ENCODE measurements at places on chromosomes 7 and 10. TPM values are rescaled to one million over a fixed set of nuclear protein-coding genes. Genes with fewer than 3 reads are reported as not detected.

DNA sequence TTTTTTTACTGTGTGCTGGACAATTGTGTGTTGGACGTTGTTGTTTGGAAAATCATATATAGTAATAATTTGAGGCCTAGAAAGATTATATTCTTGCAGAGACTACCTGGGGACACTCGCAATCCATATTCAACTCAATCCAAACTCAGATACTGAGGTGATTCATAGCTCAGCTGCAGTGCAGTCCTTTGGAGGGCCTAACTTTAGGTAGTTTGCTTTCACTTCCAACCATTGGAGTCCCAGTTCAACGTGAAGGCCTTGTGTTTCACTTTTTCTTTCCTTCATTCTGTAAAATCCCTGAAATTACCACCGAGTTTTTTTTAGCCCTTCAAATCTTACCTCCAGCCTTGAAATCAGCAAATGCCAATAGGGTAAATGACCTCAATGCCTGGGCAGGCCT is 32.3 kb downstream of the ATRNL1 start:
- no peak for ATAC-seq

DNA sequence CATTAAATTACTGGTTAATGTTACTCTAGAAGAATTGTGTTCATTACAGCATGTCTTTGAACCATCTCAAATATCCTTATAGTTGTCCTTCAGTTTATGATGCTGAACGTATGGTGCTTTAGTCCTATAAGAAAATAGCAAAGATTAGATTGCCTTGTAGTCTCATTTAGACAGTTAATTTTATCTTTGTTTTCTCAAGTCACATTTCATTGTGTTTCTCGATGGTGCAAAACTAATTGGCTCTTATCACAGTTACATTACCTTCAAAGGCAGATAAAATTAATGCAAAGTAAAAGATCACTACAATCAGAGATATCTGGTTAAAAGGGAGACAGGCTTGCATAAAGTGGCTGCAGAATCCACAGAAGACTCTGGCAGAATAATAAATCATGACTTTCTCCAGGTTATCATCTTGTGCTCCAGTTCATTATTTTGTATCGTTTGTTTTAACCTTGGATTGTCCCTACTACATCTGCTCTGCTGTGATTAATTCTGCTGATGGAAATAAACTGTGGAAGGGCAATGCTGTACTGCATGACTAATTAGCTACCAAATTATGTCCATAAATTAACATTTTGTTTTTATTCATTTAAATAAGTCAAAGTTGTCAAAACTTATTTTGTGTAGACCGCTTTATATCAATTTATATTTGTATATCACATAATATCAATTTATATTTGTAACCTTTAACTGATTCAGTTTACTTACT is 24.2 kb downstream of the PRPS1L1 start:
- ATAC-seq, result no peak

- peak; percentile 26 for ATAC-seq
Observed at GRCh38 chr10:71067098-71067740, 145.2 kb upstream of the UNC5B start.

- peak; percentile 96 for ATAC-seq
Observed at GRCh38 chr10:110671788-110672579, 27.8 kb downstream of the RBM20 start.

- ATAC-seq, result no peak
Observed at GRCh38 chr10:108782411-108782810, 1140.9 kb downstream of the XPNPEP1 start.

C10orf62 gene
- not detected for total RNA-seq

LRRC18 gene
- not detected for total RNA-seq
